HT1080 (cell line): ENCODE measurements at places on chromosomes 3 and 15.
A peak's percentile ranks its signal among the peaks of the same experiment; 100 is the strongest.

GRCh38 chr3:71425491-71426071 lies 157.9 kb downstream of the FOXP1 start:
- DNase-seq, result peak; percentile 93

GRCh38 chr3:12862387-12862786 lies 21.0 kb upstream of the RPL32 start:
- DNase-seq, result no peak

- no peak for DNase-seq
These were observed 70.0 kb downstream of the CFAP20DC start for GRCh38 chr3:58979840-58980239.

- no peak for DNase-seq
These were observed 708.9 kb upstream of the NECTIN3 start for GRCh38 chr3:110362751-110363150.

GRCh38 chr15:39789736-39790135 lies 7.1 kb upstream of the FSIP1 start:
- DNase-seq, result no peak

GRCh38 chr3:52205727-52206372 lies 7.9 kb downstream of the ALAS1 start:
- peak; percentile 62 for DNase-seq

- DNase-seq, result no peak
These were observed 188.0 kb downstream of the MEIS2 start for GRCh38 chr15:36912311-36912712.

GRCh38 chr3:11405323-11405722 lies 133.1 kb downstream of the ATG7 start:
- DNase-seq, result no peak

DNA sequence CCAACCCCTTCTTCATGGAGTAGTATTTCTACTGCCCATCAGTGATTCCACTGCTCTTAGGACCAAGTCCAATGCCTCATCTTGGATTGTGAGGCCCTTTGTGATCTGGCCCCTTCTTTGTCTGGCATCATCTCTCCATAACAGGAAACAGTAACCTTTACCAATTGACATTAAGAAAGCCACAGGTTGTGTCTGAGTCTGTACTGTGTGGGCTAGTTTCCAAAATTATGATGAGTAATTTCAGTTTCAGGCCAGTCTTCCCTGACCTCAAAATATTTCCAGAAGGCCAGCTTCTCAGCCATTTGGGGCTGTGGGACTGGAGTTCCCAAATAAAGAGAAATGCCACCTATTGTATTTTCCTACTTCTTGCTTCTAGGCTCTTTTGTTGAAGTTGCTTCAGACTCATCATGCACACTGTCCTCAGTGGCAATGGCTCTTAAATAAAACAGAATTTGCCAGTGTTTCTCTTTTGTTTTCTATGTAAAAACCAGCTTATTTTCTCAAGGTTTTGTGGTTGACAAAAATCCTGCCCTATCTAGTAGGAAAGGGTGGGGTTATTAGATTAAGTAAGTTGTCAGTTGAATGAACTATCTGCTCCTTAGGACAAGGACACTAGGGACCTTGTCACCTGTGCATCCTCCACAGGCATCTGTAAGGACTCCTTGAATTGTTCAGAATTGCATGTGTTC lies 47.0 kb upstream of the ACKR4 start:
- DNase-seq, result peak; percentile 90

DNA sequence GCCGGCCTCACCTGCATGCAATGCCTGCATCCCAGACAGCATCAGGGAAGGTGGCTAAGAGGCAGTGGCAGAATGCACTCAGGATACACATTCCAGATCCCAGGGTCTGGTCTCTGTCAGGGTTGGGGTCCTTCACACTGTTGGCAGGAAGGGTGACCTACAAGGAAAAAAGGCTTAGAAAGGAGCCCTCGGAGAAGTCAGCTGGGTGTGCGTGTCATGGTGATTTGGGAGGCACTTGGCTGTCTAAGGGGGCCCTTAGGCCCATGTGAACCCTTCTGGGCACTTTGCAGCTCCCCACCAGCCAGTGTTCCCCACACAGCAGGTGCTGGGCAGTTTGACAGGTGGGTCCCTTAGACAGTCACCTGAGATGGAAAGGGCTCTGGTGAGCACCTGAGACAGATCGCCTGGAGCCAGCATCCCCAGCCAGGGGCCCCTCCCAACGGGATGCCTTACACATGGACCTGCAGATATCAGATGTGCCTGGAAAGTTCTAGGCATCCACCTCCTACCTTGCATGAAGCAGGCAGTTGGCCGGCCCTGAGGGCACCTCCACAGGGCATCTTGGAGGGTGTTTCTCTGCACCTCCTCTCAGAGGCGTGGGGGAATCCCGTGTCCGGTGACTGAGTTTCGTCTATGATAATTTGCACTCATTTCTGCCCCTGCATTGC lies 131.6 kb downstream of the LRRK1 start:
- DNase-seq, result no peak

DNA sequence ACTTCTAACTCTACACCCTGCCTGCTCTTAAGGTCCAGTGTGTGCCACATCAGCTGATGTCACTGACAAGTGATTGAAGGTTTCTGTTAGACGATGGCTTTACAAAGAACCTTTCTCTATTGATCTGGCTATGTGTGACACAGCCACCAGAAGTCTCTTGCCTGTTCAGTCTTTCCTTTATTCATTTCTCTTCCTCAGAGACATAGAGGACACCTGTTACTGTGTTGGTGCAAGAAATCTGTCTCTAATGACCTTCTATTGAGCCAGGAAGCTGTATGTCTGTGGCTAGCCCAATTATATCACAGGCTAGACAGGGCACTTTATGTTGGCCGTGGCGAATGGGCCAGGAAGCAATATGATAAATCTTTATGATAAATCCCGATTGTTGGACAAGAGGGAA lies 173.3 kb upstream of the GAP43 start:
- DNase-seq, result no peak
